ENCODE measurements at places on chromosomes 4 and X. TPM values are rescaled to one million over a fixed set of nuclear protein-coding genes. Genes with fewer than 3 reads are reported as not detected.

GRCh38 chr4:86963697-86964096, 28.9 kb downstream of the AFF1 start:
- peak; percentile 59 for DNase-seq

DNA sequence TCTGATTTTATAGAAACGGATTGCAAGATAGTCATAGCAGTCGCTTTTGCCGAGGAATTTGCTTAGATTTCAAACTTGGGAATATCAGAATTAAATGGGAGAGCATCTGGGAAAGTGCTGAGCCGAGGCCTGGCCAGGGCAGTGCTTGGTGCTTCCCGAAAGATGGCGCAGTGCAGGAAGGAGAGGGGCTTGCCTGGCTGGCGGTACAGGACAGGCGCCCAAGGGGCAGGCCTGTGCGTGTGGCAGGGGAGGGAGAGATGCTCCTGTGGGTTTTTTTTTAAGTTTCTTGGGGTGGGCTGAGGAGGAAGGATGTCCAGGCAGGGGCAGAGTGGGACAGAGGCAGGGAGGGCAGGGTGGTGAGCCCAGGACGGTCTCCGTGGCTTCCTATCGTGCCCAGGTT, 241.1 kb downstream of the AFAP1 start:
- DNase-seq: peak; percentile 11

DNA sequence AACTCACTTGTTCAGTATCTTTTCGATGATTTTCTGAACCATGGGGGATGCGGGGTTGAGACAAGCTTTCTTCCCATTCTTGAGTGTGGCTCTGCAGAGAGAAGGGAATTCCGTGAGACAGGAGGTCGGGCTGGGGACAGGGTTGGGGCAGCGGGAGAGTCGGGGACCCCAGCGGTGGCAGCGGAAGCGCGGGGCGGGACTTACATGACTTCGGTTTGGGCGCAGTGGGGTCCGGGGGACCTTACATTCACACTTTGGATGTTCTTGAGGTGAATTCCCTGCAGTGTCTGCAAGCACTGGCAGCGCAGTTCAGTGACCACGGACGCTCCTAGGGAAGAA, 434 bp downstream of the CXCL3 start:
- no peak for DNase-seq

DNA sequence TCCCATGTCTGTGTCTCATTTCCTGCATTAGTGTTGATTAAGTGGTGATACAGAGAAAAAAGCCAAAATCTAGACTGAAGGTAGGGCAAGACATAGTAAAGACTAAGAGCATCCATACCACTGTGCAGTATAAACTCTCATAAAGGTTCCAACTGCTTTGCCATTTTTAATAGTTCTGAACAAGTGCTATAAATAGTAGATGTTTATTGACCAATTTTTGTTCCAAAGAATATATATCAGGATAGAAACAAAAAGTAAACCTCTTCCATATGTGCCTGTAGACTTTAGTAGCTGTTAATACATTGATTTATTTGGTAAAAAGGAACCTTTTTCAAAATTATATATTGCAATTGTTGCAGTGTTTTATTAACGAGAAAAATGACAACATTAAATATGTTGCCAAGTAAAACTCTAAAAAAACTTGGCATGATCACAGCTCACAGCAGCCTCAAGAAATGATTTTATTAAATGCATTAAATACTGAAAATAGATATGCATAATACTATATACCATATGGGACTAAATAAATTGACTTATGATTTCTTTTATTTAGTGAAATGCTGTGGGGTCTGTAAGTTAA, 22.3 kb upstream of the AASDH start:
- DNase-seq: no peak

DNA sequence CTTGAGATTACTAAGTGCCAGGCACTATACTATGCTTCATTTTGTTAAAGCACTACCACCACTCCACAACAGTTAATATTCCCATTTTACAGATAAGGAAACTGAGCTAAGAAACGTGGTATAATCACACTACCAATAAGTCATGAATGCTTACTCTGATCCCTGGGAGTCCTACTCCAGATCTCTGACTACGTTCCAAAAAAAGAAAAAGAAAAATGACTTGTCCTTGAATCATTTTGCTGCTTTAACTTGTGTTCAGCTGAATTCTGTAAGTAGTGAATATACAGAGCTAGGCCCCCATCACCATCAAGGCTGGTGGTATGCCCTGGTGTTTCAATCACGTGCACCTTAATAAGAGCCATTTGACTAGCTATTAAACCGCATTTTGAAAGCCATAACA, 39.4 kb downstream of the LDB2 start:
- peak; percentile 51 for DNase-seq

DNA sequence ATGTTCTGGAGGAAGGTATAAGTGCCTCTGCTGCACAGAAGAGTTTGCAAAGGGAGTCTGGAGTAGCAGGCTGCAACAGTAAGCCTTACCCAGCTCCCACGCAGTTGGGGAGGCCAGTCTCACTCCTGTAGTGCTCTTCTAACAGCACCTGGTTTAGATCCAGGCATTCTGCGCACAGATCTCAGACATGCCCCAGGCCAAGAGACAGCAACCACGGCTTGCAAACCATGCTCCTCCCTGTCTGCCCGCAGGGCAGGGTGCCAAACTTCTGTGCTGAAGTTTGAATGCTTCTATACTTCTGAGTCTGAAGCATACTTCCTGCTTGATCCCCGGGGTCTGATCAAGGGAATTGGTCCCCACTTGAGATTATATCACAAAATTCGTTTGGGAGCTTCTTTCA, 106.3 kb downstream of the LINC00632 start:
- DNase-seq: peak; percentile 10

DNA sequence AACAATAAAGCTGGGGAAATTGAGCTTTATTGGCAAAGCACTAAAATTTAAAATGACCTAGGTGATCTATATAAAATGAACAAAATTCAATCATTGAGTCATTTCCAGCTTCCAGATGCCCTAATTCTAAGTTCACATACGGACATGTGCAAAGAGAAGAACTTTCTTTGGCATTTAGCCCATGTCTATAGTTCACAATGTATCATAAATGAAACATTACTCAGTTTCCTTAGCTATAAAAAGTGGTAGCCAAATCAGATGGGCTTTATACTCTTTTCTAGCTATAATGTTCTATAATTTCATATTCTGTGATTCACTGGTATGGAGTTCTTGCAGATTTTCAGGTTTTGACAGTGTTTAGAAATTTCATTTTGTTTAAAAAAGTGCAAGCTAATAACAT, 327.4 kb downstream of the KCTD8 start:
- DNase-seq: no peak

DNA sequence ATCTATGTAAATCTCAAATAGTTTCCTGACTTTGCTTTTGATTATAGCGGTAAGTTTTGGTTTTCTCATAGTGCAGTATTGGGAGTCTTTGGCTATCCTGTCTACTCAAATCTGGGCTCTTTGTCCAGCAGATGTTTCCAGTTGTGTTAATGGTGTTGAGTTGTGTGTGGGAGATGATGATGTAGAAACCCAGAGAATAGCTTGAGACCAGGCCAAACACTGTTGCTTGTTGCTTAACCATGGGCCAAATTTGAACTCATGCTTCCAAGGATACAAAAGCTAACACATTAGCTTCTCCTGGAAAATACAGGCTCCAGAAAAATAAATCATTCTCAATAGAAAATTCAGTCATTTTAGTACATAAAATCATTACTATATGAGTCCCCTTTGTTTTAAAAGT, 82.6 kb upstream of the GYPA start:
- DNase-seq: no peak

GRCh38 chr4:36189511-36190226, 54.6 kb downstream of the ARAP2 start:
- DNase-seq: no peak

DNA sequence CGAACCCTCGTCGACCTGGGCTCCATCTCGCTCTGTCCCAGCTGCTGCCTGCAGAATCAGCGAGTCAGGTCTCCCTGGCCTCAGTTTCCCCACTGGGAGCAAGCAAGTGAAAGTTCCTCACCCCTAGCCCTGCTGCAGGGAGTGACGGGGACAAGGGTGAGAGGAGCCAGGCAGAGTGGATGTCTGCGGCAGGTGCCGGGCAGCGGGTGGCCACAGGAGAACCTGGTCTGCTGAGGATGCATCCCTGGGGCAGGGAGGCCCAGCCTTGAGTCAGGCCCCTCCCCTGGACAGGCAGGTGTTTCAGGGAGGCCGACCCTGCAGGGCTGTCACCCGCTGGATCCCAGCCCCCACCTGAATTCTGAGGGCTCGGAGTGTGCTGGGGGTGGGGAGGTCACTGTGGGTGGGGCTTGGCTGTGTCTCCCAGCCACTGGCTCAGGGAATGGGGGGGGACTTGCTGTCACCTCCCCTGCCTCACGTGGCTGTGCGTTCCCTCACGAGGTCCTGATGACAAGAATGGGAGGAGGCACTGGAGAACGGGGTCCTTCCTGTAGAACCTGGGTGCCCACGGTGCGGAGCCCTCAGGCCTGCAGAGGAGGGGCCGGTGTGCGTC, 33.2 kb downstream of the LRPAP1 start:
- no peak for DNase-seq

- DNase-seq: peak; percentile 43
These were observed 242.0 kb downstream of the BCOR start for GRCh38 chrX:39855748-39856129.

GRCh38 chrX:973010-973632, 239.3 kb downstream of the CRLF2 start:
- no peak for DNase-seq

DNA sequence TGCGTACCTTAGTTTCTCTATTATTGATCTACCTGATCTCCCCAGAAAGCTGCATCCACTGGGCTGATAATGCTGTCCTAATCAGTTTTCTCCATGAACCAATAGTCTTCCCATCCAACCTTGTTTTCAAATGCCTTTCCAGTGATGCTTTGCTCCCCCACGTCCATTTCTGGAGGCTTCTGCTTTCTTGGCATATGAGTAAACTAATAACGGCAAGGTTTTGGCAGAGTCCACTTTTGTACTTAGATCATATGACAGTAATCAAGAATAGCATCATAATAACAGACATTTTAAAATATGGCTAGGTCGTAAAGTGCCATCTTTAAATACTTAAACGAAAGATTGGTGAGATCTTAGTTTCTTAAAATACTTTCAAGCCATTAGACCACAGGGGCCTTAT, 38.4 kb upstream of the FAM9B start:
- peak; percentile 29 for DNase-seq

DNA sequence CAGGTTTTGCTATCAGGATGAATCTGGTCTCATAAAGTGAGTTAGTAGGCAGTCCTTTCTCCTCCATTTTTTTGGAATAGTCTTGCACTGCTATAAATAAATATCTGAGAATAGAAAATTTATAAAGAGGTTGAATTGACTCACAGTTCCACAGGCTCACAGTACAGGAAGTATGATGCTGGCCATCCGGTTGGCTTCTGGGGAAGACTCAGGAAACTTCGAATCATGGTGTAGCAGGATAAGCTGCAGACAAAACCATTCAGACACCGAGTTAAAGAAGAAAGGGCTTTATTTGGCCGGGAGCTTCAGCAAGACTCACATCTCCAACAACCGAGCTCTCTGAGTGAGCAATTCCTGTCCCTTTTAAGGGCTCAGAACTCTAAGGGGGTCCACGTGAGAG, 348.2 kb downstream of the KCTD8 start:
- no peak for DNase-seq

- DNase-seq: peak; percentile 21
These were observed 41.2 kb downstream of the PIR start for GRCh38 chrX:15451913-15452312.

DNA sequence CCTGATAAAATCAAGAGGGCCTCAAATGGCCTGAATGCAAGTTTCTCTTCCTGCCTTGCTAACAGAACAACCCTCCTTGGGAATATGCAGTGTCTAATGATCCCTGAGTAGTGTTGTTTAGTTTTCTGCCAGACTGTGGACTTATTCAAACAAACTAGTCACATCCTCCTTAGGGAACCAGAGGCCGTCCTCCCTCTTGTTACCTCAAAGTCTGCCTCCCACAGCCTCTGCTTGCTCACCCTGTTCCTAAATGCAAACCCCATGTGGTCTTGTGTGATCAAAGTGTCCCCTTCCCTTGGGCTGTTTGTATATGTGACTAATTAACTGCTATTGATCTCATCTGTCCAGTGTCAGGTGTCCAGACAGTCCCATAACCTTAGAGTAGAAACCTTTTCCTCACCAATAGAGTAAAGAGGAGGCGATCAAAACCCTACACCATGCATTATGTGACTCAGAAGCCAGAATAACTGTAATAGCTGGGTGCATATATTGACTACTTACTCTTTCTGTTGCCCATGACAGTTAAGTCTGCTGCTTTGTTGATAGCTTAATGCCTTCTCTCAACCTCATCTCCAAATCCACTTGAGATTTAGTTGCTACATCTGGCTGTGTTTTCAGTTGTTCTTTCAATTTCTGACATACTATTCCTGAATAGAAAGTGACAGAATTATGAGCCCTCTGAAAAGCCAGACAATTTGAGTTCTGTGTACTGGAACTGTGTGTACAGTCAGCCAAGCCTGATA, 473.0 kb upstream of the NWD2 start:
- DNase-seq: no peak

The SMIM43 gene
- 1.4 TPM for total RNA-seq

The MAGEE1 gene
- total RNA-seq: 0.56 TPM

The SORBS2 gene
- under 0.01 TPM for total RNA-seq

The FGF5 gene
- 18.6 TPM for total RNA-seq

The ADGRG2 gene
- total RNA-seq: under 0.01 TPM

The VSIG1 gene
- total RNA-seq: not detected

The COL25A1 gene
- total RNA-seq: under 0.01 TPM

The UGT2B10 gene
- not detected for total RNA-seq

The ZDHHC9 gene
- total RNA-seq: 17.7 TPM

Measured in IMR-90 (cell line).